NCI-H1930 (cell line): ENCODE measurements at places on chromosomes 3 and 15.

DNA sequence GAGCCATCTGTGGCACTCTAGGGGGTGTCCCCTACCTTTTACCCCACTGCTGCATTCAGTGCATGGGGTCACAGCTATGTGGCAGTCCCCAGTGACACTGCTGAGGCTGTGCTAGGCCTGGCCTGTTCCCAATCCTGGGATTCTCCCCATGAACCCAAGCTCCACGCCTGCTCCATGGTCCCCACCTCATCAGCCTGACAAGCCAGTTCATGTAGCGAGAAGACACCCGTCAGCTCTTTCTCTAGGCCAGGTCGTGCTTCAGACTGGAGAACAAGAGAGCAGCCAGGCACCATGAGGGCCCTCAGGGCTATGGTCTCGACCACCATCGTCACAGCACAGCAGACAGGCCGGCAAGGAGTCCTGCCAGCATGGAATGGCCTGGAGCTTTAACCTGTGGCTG, 72.8 kb upstream of the PRR20G start:
- no peak for DNase-seq

DNA sequence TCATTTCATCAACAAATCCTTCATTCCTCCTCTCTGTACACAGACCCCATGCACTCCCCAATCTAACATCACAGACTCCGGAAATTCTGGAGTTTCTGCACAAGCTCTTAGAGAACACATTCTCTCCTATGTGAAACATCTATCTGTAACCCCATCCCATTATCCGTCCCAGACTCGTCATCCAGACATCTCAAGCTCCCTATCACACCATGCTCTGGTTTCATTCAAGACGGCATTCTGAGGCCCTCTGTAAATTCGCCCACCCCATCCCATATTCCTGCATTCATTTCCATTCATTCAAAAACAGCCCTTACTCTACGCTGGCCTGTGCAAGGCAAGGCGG, 575 bp downstream of the LEO1 start:
- DNase-seq = no peak

- no peak for DNase-seq
These were observed 5.8 kb upstream of the MEX3B start for GRCh38 chr15:82051664-82052063.

DNA sequence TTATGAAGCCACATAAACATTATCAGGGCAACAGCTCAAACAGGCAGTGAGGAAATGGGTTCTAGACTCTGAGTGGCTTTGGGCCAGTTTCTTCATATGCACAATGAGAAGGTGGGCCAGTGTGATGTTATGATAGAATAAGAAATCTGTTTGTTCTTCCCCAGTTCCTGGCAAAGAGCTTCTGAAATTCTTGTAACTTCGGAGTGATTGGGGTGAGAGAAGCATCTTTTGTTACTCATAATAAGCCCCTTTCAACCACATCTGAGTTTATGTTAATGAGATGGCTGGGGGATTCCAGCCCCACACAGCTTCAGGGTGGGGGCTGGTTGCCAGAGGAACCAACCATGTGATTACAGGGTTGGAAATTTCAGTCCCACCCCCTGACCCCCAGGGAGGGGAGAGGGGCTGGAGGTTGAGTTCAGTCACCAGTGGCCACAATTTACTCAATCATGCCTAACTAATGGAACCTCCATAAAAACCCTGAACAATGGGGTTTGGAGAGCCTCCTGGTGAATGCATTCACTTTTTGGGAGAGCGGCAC, 57.0 kb upstream of the FRMD4B start:
- DNase-seq = no peak

- DNase-seq = no peak
These were observed 29.5 kb upstream of the SNRK start for GRCh38 chr3:43256714-43257461.

- no peak for DNase-seq
These were observed 48.0 kb upstream of the SCAANT1 start for GRCh38 chr3:63960048-63960711.

DNA sequence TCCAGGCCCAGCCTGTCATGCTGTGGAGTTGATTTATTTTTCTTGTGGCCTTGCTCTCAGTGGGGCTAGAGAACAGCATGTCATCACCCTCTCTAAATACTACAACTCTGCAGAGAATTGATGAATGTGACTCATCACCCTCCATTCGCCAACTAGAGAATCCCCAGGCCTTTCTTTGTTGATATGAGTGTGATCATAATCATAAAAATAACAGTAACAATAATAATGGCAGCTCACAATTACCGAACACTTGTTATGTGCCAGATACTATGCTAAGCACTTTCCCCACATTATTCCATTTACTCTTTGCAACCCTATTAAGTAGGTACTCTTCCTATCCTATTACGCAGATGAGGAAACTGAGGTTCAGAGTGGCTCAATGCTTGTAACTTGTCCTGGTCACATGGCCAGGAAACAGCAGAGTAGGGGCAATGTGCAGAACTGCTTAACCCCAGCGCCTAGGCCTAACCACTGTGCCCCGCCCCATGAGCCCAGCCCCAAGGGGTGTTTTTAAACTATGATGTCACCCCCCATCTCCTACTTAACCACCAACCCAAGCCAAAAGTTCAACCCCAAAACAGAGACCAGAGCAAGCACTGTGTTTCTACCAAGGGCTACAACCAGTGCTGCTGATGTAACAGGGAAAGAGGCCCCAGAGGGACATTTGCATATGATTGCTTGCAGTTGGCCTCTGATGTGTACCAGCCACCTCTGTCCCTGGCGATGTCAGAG, 104.5 kb downstream of the ADCY5 start:
- DNase-seq = no peak

DNA sequence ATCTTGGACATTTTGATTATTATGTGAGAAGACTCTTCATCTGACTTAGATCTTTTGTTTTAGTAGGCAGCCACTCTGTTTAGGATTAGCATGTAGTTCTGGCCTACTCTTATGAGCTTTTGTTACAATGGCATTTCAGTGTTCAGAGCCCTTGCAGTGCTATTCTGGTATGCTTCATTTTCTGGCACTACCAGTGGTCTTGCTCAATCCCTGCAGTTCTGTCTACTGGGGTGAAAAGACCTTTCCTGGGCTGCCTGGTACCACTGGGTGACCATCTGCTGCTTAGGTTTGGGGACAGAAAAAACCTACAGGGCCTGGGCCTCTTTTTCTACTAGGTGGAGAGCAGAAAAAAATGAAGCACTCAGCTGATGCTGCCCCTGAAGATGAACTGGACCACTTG, 42.5 kb downstream of the IL16 start:
- DNase-seq = no peak

DNA sequence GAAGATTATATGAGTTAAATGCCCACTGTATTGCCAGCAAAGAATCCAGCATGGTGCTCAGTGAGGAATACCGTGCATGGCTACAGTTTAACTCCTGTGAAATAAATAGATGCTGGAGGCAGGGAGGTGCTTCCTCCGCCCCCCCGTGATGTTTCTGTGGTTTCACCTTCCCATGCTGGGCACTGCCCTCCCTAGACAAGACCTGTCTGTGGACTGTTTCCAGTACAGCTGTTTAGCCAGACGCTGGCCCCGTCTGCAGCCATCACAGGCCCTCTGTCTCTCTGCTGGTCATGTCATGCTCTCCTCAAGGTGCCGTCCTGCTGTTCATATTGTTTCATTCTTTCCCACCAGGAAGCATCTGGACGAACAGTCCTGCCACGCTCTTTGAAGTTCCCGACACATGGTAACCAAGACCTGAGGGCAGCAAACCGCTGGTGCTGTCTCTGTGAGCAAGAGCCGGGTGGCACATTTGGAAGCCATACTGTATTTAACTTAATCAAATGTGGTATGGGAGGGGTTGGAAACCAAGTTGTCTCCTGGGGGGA, 31.4 kb downstream of the GOLGA8S start:
- no peak for DNase-seq

DNA sequence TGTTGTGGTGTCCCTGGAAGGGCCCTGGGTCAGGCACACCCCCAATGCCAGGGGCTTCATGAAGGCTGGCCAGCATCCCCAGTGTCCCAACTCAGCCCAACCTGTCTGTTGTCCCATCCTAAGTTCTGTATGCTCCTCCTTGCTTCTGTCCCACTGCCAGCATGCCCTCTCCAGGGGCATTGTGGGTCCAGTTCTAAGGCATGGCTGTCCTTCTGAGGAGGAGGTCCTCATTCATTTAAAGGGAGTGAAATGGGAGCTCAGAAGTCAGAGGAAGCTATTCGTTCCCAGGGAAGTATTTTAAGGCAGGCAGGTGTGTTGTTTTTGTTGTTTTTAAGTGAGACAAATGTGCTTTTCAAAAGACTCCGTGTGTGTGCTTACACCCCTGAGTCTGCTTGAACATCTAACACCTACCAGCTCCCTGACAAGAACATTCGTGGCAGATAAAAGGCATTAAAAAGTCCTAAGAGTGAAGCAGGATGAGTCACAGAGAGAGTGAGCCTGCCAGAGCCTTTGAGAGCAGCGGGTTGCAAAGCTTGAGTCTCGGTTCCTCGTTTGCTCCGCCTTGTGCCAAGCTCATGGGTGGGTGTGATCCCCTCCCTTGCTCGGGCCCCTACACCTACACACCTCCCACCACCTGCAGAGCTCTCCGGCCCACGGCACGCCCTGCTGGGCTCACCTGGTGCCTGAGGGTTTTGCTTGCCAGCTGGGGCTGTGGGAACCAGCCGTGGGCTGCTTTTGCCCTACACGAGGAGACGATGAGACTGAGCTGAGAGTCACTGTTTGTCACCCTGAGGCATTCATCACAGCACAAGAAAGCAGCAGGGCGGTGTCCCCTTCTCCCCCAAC, 183.4 kb upstream of the TOPAZ1 start:
- DNase-seq = no peak

GRCh38 chr3:139252719-139253118, 91.1 kb upstream of the MRPS22 start:
- no peak for DNase-seq

DNA sequence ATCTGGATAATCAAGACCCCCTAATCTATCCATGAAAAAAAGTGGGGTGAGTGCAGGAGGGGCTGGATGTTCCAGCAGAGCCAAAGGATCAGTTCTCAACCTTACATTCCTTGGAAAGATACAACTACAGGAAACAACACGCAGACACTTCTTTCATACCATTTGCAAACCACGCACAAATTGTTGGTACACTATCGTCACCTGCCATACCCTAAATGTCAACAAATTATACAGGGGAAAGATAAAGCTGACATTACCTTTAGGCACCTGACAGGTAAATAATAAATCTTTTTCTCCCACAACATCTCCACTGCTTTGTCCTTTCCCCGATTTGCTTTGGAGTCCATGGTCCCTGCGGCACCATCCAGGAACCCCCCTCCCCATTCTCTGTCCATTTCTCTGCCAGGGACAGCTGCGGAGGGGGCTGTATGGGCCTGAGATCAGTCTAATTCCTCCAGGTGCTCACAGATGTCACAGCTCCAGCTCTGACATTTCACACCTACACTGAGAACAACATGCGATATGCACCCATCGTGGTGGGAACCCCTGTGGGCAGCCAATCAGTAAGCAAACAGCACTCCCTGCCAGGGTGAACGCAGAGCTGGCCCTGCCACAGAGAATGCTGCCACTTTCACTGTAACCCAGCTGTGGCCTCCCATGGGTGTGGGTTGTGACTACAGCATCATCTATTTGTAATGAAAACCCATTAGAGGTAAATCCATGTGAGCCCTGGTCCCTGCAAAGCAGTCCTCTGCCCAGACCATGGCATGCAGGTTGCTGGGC, 37.7 kb upstream of the BCL2L10 start:
- no peak for DNase-seq

DNA sequence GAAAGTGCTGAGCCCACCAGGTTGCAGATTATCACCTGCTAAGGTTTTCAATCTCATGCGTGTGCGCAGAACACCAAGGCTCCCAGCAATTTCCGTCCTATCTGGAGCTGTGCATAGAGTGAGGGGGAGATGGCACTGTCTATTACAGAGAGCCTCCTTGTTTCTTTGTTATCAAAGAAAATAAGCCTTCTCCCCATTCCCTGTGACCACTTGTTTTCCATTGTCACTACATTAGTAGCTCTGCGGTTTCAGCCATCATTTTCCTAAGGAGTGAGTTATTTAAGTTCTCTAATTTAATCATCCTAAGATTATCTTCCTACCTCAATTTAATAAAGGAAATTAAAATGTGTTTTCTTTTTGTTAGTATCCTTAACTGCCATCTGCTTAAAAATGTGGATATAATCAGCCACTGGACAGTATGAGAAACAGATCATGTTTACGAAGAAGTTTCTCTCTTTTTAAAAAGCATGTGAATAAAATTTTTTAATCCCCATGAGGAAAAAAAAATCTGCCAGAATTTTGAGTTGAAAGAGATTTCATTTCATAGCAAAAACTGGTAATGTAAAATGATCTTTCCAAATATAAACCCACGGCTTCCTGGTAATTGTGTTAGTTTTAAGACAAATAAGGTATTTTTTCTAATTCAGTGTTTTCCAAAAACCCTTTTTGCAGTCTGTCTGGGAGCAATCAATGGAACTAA, 172.3 kb upstream of the UBE2E1 start:
- no peak for DNase-seq

GRCh38 chr15:98901434-98902072, 106.0 kb downstream of the PGPEP1L start:
- DNase-seq = no peak

- no peak for DNase-seq
These were observed 27.3 kb upstream of the SLC28A2 start for GRCh38 chr15:45224621-45225217.

- DNase-seq = no peak
These were observed 210.8 kb downstream of the STT3B start for GRCh38 chr3:31743331-31744089.

DNA sequence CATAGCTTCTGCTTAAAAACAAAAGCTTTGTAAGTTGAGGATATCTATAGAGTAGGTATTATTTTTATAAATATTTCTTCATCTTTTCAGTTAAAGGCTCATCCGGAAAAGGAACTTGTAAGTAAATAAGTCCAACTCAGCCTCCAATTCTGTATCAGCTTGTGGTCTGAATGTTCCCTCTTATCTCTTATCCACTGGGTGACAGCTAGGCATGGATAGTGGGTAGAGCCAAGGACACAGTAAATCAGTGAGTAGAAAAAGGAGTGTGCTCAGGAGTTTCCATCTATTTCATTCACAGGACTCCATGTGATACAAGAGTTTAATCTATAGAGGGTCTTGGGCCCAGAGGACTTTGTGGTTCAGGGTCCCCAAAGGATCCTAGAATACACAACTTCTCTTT, 50.9 kb downstream of the FRMD5 start:
- no peak for DNase-seq

- DNase-seq = no peak
These were observed 39.2 kb downstream of the HMCES start for GRCh38 chr3:129317848-129318247.

- no peak for DNase-seq
These were observed 67.7 kb downstream of the CPN2 start for GRCh38 chr3:194283221-194284006.

- DNase-seq = no peak
These were observed 20.4 kb downstream of the KPNA4 start for GRCh38 chr3:160544844-160545503.

GRCh38 chr3:33898901-33899300, 100.5 kb downstream of the PDCD6IP start:
- no peak for DNase-seq

GRCh38 chr15:58535894-58536293, 104.1 kb downstream of the LIPC start:
- DNase-seq = no peak

- no peak for DNase-seq
These were observed 36.8 kb upstream of the RFTN1 start for GRCh38 chr3:16550305-16550675.

- DNase-seq = no peak
These were observed 4.5 kb downstream of the RAF1 start for GRCh38 chr3:12659316-12660015.

- DNase-seq = no peak
These were observed 2.8 kb downstream of the SEC62 start for GRCh38 chr3:169969174-169970095.
